ENCODE measurements at places on chromosomes 2 and 18. TPM values are rescaled to one million over a fixed set of nuclear protein-coding genes. Genes with fewer than 3 reads are reported as not detected.

SIGLEC15 gene
- 1.5 TPM for polyA plus RNA-seq

FOXD4L1 gene
- 0.02 TPM for polyA plus RNA-seq

SERPINB3 gene
- polyA plus RNA-seq: not detected

IL37 gene
- not detected for polyA plus RNA-seq

DPYSL5 gene
- polyA plus RNA-seq: not detected

UGT1A10 gene
- not detected for polyA plus RNA-seq

PER2 gene
- 1.7 TPM for polyA plus RNA-seq
